T-helper 17 cell (primary cell): ENCODE measurements at places on chromosomes 7 and 10.

DNA sequence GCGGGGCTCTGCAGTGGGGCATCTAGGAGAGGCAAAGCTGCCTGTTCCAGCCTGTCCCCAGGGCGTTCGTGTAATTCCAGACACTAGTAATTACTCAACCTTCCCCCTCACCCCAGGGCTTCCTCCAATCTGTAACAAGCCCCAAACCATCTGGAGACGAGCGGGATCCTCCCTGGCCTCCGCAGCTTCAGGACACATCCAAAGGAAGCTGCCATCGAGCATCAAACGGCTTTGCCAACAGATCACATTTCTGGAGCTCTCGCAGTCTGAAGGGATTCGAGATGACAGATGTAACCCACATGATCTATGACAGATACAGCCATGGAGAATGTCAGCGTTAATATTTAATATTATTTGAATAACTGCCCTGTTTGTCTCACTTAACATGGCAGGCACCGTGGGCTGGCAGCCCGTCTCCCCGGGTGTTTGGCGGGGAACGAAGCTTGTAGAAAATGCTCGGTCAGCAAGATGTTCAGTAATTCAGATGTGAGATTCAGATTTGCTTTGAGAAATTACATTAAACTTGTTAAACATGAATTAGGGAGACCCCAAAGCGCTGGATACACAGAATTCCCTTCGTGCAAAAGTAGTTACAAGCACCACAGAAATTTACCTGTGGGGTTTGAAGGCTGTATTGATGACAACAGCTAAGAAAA, 108.5 kb upstream of the C7orf33 start:
- DNase-seq = no peak

- no peak for DNase-seq
These were observed 180.6 kb downstream of the ABCA13 start for GRCh38 chr7:48351900-48352299.

DNA sequence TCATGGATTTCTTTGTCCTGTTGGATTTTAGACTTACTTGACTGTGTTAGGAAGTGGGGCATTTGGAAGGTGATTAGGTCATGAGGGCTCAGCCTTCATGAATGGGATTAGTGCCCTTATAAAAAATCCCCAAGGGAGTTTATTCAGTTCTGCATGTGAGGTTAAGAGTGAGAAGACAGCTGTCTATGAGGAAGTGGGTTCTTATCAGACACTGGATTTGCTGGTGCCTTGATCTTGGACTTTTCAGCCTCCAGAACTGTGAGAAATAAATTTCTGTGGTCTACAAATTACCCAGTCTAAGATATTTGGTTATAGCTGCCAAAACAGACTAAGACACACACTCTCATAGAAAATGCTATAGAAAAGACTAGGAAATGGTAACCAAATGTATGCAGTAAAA, 724.7 kb upstream of the FZD8 start:
- DNase-seq = no peak

GRCh38 chr10:29861811-29862505, 197.4 kb downstream of the JCAD start:
- no peak for DNase-seq

DNA sequence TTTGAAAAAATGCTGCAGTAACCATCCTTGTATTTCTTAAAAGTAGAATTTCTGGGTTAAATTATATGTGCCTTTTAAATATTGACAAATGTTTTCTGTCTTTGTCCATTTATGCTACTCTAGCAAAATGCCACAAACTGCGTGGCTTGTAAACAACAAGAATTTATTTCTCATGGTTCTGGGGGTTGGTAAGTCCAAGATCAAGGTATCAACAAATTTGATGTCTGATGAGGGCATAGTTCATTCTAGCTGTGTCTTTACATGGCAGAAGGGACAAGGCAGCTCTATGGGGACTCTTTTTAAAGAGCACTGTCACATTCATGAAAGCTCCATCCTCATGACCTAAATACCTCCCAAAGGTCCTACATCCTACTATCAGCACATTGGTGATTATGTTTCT, 27.7 kb downstream of the ZNF277 start:
- DNase-seq = no peak

GRCh38 chr10:125684581-125684980, 1.6 kb upstream of the TEX36 start:
- no peak for DNase-seq

DNA sequence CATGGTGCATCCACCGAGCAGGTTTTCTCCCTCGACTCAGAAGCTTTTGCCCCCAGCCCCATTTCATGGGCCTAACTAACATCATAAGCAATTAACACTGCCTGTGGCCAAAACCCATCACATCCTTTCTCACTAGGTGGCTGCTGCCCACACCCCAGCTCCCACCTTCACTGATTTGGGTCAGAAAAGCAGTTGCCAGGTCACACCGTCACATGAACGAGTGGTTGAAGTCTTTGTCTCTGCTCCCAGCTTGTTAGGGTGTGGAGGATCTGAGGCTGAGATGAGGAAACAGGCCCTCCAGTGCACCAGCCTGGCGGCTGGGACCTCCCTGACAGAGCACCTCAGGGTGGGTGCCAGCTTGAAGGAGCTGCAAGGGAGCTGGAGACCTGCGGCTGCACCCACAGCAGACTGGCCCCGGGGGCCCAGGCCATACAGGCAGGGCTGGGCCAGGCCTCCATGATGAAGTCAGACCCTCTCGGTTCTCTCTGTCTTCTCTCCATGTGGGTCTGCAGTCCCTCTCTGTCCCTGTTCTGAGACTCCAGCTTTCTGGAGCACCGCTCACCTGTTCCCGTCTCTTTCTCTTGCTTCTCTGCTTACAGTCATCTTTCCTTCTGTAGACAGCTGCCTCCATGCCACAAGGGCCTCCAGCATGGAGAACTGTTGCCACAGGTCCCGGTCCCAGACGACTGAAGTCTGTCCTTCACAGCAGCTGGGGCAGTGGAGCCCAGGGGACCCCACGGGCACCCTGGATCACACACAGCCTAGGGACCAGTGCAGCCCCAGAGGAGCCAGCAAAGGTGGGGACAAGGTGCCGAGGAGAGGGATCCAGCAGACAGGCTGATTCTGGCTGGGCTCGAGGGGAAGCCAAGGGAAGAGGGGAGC, 13.8 kb upstream of the INPP5A start:
- DNase-seq = no peak

DNA sequence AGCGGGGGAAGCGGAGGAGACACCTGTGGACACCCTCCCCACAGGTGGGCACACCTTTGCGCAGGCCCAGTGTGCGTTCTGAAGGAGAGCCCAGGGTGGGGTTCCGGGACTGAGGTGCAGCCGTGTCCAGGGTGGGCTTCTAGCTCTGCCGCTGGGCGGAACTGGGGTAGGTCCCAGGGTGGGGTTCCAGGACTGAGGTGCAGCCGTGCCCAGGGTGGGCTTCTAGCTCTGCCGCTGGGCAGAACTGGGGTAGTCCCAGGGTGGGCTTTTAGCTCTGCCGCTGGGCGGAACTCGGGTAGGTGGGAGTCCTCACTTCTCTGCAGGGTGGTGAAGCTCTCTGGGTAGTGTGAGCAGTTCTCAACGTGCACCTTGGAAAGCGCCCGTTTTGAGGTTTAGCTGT, 78.7 kb downstream of the DNAJB6 start:
- DNase-seq = no peak

GRCh38 chr7:155983176-155983815, 171.0 kb upstream of the SHH start:
- no peak for DNase-seq

DNA sequence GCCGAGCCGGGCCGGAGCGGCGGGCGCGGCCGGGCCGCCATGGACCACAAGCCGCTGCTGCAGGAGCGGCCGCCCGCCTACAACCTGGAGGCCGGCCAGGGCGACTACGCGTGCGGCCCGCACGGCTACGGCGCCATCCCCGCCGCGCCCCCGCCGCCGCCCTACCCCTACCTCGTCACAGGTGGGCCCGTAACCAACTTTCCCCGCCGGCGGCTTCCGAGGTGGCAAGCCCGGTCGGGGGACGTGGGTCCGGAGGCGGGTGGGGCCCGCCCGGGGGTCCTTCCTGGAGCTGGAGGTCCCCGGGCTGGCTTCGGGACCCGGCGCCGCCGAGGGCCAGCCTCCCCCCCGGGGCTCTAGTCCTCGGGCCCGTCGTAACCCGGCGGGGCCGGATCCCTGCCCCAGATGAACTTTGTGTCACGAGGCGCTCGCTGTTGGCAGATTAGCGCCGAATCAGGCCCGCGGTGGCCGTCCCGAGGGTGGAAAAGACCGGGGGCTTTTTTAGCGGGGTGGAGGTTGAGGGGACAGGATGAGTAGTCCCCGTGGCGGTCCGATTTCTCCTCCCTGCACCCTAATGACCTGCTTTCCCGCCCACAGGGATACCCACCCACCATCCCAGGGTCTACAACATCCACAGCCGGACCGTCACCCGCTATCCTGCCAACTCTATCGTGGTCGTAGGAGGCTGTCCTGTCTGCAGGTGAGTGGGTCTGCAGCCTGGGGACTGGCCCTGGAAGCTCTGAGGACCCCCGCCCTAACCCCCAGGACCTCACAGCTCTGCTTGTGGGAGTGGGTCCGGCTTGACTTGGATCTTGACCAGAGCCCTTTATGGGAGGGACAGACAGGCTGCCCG, 496 bp downstream of the BRI3 start:
- DNase-seq = peak; percentile 23

DNA sequence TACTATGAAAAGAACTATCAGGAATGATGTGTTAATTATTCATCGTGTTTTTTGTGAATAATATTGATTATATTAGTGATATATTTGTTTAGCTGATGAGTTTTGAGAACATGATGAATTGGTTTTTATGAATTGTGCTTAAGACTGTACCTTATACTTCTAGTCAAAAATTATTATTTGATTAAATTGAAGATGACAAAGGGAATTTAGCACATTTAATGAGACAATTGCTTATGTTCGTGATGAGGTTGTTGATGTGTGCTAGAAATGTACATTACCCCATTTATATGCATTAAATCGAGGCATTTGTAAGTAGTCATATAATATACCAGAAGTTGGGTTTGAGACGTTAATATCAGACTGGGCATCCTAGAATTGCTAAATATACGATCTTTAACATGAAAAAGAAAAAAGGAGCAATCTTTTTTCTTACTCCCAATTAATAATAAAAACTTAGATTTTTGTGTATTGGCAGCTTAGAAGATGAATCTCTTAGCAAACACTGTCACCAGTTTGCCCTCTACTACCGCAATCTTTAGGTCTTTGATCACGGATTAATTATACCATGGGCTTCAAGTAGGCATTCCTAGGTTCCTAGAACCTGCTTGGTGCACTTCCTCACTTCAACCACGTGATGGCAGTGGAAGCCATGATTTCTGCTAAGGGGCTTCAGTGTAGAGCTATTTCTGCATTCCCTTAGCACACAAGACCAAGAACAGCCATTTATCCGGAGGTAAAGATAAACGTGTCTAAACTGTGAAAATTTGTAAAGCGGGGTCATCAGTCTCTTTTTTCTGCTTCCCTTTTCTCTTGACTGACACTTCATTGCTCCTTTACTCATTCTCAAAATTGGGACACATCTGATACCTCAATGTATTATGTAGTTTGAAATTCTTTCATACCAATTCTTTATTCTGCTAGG, 1.6 kb downstream of the KLHDC10 start:
- peak; percentile 16 for DNase-seq

DNA sequence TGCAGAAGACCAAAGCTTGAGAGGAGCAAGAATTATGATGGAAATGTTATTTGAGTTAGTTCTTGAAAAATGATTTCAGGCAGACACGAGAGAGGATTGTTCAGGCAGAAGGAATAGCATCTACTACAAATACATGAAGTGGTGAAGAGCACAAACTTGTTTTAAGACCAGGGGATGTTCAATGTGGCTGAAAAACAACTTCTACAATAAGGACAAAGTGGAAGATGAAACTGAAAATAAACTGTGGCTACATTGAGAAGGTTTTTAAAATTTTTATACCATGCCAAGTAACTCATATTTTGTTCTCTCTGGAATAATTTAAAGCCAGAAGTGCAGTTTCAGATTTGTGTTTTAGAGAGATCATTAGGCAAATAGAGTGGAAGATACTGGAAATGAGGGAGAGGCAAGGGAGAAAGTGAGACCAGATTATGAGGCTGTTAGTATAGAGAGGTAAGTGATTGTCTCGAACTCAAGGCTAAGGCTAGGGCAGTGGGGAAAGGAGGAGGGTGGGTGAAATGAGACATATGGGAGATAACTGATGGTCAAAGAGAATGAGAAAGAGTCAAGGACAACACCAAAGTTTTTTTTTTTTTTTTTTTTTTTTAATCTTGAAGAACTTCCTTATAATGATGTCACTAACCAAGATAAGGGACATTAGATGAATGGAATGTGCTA, 115.4 kb downstream of the MDFIC start:
- no peak for DNase-seq

DNA sequence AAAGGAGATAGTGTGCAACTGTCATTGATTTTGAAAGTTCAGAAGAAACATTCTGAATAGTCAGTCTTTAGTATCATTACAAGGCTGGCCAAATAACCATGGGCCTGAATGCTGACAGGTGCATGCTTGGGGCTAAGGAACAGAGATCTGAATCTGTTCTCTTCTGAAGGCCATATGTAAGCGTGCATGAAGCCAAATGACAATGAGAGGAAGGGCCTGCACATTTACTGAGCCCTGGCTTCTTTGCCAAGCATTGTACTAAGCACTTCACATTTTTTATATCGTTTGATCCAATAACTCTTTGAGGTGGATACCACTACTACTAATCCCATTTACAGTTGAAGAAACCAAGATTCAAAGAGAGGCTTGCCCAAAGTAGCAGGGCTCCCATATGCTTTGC, 22.5 kb upstream of the TIAL1 start:
- no peak for DNase-seq

DNA sequence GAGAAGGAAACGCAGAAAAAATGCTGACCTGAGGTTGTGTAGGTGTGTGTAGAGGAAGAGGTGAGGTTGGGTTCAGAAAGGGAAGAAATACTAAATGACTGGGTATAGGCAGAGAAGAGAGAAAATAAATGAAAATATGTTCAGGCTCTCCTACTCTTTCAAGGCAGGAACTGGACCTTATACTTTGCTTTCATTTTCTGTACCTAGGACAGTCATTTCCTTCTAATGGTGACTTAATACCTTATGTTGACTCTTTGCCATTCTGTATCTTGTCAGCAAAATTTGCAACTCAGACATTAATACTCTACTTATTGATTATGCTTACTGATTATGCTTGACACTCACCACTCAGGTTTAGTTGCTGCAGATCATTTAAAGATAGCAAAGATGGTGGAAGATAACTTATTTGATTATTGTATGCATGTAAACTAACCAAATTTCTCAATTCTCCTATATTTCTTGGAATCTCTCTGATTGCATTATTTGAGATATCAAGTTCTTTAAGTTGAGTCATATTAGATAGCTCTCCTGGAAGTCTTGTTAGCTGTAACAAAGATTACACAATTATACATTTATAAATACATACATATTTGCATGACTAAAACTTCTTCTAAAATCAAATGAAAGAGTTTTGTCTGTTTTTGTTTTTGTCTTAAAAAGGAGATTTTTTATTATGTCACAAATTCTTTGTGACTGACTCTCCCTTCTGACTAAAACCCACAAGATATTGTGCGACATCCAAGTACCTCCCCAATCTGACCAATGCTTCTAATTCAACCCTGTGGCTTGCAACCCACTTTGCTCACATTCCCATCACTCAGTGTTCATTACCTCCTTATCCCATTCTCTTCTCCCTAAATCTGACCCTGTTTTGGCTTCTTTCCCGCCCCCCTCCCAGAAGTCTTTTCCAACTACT, 20.0 kb downstream of the LRRD1 start:
- no peak for DNase-seq

- no peak for DNase-seq
These were observed 29.5 kb downstream of the TACC2 start for GRCh38 chr10:122018491-122018890.

GRCh38 chr10:81724431-81724830, 150.6 kb upstream of the NRG3 start:
- DNase-seq = no peak

- peak; percentile 34 for DNase-seq
These were observed 103.0 kb downstream of the VOPP1 start for GRCh38 chr7:55469271-55469681.

- no peak for DNase-seq
These were observed 746 bp downstream of the ARL5B start for GRCh38 chr10:18659819-18660535.
